ENCODE measurements at places on chromosomes 1 and 21.

DNA sequence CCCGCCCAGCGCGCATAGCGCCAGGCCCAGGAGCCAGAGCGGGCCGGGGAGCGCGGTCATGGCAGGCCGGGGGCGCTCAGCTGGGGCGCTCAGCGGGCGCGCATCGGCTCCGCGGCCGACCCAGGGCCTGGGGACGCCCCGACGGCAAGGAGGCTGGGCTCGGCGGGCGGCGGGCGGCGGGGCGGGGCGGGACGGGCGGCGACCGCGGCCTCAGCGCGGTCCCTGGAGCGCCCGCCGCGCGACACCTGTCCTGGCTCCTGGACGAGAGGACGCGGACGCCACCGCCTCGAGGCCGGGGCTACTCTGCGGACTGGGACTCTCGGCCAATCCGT, 273 bp downstream of the BMP8B start:
- no peak for DNase-seq

DNA sequence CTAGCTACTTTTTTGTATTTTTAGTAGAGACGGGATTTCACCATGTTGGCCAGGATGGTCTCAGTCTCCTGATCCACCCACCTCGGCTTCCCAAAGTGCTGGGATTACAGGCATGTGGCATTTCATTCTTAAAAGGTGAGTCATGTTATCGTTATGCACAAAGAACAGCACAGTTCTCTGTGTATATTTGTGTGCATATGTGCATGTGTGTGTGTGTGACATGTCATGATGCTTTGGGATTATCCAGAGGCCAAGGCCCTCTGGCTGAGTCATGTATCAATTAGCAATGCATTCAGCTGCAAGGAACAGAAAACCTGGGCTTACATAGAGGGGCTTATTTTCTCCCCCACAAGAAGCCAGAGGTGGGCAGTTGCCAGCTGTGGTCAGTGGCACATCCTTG, 301.7 kb upstream of the KAZN start:
- no peak for DNase-seq

- DNase-seq: no peak
These were observed 123.7 kb upstream of the COP1 start for GRCh38 chr1:176330782-176331181.

DNA sequence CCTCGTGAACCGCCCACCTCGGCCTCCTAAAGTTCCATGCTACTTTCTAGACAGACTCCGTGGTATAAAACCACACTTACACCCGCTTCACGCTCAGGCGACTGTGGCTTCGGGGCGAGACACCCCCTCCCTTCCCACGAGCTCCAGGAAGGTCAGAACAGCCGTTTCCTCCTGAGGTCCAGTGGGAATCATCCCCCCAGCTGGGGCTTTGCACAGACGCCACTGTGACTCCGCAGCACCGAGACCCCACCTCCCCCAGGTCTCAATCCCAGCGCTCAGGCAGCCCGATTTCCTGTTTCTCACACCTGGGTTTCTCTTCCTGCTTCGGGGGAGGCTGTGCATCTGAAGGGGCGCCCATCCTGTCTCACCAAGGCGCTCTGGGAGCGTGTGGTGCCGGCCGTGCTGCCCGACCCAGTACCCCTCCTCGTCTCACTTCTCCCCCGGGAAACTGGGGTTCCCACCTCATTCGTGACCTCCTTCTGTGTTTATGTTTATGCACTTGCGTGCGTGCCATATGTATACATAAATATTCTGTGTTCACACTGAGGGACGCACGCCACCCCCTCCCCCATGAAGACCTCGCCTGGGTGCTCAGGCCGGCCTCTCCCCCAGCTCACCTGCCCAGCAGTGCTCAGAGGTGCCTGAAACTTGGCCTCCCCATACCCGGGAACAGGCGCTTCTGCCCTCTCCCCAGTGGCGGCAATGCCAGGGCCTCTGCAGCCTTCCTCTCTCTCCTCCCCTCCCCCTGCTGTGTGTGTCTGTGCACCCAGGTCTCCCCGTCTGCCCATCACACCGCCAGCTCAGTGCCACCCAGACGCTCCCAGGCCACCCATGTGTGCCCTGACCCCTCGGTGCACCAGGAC, 14.6 kb downstream of the SLC35E2B start:
- no peak for DNase-seq

DNA sequence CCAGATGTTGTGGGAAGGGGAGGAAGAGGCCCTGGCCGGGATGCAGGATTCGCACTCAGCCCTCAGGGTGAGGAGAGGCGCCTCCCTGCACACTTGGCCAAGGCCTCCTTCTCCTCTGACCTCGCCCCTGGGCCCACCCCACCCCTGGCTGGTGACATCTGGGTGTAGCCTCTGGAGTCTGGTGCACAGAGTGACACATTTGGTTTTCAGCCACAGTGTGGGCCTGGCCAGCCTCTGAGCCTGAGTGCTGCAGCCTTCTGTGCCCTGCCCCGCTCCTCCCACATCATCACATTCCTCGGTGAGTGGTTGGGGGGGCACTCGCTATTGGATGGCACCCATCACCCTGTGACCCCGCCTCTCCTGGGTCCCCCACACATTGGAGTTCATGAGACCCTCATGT, 45.8 kb downstream of the PRDM16 start:
- no peak for DNase-seq
